ENCODE measurements at places on chromosomes 12 and 14. TPM values are rescaled to one million over a fixed set of nuclear protein-coding genes. Genes with fewer than 3 reads are reported as not detected.

Gene OR6C65
- total RNA-seq = not detected

DNA sequence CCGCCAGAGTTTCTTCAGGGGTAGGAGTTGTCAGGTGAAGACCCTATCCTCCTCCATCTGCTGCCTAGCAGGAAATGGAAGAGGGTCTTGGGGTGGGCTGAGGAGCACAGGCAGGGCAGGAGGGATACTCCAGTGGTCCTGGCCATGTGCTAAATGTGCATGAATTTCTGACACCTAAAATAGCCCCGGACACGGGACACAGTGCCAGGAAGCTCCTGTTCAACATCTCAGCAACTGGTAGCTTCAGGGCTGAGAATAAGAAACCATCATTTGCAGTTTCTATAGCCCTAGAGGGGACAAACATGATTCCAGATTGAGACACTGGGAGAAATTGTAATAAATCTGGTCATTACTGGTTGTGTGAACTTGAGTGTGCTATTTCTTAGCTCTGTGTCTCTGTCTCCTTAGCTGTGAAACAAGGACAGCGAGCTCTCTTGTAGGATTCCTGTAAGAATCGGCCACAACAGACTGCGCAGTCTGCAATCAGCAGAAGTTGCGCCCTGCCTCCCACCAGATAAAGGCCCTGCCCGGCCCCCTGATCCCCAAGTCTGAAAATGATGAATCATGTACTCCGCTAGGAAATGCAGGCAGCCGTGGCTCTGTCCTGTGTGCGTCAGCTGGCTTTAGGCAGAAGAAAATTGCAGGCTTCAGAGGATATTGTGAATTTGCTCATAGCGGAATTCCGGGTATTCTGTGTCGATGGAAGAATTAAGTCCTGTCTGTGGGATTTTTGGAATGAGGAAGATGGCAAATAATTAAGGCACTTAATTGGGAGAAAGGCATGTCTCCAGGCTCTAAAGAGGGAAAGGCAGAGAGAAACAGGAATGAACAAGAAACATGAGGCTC is 35.2 kb upstream of the MEG3 start:
- no peak for DNase-seq

DNA sequence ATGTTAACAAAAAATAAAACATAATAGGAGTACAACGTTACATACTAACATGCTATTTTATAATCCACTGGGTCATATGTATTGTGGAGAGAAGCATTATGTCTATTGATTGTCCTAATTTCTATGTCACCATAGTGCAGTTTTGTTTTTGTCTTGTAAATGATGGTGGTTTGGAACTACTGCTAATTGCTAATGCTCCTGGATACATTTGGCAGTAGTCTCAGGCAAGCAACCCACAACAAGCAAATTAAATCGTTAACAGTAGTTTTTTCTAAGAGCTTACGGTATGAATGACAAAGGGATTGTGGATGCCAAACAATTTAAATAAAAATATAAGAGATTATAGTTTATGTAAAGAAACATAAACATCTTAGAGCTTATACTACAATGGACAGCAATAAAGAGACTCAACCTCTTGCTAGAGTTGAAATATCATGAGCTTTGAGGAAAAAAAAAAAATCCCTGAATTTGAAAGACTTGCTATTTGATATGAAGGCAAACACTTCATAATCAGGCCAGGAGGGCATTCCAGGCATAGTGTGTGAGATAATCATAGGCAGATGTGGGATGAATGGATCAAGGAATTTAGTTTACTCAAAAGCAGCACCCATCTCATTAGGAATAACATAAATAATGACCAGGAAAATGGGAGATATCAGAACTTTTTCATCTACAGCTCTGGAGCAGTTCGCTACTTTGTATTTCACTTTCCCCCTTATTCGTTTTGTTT is 181.3 kb downstream of the CCDC59 start:
- DNase-seq = no peak

GRCh38 chr12:108995370-108995992 is 25.4 kb downstream of the SVOP start:
- no peak for DNase-seq

DNA sequence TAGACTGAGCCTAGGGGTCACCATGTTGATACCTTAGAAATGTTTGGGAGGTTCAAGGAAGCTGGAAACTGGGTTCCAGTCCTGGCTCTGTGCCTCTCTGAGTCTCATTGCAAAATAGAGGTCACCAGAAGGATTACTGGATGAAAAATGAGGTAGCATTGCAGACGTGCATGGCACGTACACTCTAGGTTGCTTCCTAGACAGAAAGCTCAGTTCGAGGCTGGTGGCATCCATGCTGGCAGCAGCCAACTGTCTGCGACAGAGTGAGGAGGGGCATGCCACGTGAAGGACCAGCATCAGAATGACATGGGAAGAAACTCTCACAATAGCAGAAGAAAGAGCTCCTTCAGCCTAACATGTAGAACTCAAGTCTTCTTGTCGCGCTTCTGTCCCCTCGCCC is 4.6 kb upstream of the CYP46A1 start:
- DNase-seq = no peak

Gene TBX5
- 0.10 TPM for total RNA-seq

Gene BCL11B
- 8.4 TPM for total RNA-seq

Gene NRXN3
- total RNA-seq = 6.7 TPM

Gene TC2N
- 119 TPM for total RNA-seq

GRCh38 chr12:108043750-108044533 is 85.1 kb upstream of the WSCD2 start:
- DNase-seq = no peak

GRCh38 chr12:94768398-94769046 is 118.2 kb upstream of the TMCC3 start:
- DNase-seq = no peak

GRCh38 chr12:46556819-46557524 is 184.4 kb upstream of the SLC38A2 start:
- DNase-seq = no peak

Gene LHX5
- not detected for total RNA-seq

GRCh38 chr12:50232206-50232605 is 51.1 kb downstream of the LIMA1 start:
- no peak for DNase-seq
